ENCODE measurements at places on chromosomes 5 and 9.

GRCh38 chr9:18829873-18830272 lies 203.1 kb downstream of the SAXO1 start:
- no peak for DNase-seq

- no peak for DNase-seq
Observed at GRCh38 chr5:37873988-37874387, 34.1 kb upstream of the GDNF start.

GRCh38 chr9:95025213-95026147 lies 292.0 kb downstream of the FANCC start:
- DNase-seq, result peak; percentile 78

DNA sequence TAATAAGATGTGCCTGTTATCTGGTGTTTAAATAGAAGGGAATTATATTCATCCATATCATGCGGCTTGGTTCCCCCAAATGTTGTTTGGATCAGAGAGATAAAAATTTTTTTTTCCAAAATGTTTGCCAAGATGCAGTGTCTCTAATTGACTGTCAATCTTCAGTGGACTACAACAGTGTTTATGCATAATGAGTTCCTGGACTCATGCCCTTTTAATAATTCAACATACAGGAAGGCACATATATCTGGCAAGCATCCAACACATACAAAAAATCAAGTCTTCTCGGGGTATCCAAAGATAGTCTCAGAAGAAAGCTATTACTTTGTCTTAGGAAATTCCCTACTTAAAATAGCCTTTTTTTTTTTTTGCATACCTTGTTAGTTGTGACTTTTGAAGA lies 1534.7 kb downstream of the EFNA5 start:
- peak; percentile 59 for DNase-seq

DNA sequence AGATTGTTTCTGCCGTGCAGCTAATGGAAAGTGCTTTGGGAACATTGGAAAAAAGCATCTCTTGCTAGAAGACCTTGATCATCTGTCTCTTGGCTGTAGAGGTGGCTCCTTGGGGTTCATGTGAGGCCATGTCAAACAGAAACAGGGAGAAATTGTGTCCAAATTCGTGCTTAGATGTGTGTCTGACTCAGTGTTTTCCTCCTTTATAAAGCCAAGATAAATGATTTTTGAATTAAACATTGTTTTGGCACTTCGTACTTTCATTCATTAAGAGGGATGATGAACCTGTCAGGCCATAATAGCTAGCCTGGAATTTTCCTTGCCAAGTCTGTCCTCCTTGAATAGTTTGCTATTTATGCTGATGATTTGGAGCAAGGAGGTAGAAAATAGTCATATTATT lies 143.8 kb downstream of the FBXL7 start:
- no peak for DNase-seq

DNA sequence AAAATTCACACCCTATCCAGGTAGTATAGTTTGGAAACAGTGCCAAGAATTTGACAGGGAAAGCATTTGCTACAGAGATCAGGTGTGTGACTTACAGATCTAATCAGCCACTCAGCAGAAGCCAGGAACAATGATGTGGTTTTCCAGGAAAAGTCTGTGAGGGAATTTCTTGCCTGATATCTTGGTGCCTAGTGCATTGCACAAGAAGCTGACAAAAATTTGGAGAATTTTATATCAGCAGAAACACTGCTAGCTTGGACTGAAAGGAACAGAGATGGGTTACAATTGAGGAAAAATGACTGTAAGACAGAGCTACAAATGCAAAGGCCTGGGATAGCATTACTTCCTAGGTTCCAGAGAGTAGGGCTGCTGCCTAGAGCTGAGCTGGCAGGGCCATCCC lies 658.1 kb upstream of the CHD1 start:
- DNase-seq, result peak; percentile 3

DNA sequence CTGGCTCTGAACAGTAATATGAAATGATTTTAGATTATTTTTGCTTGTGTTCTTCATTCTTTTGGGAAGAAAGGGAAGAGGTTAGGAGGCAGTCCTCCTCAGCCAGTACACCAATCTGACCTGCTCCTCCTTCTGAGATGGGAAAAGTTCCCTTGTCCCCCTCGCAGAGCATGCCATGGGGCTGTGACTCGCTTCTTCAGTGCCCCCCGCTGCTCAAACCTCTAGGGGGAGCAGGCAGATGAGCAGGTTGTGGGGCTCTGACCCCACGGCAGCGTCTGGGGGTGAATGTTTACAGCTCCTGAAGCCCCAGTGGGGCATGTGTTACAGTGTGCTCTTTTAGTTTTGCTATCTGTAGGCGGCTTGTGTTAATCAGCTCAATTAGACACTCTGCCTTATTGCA lies 50.9 kb upstream of the KLF9 start:
- DNase-seq, result no peak

GRCh38 chr5:134846641-134846960 lies 833 bp downstream of the C5orf24 start:
- peak; percentile 35 for DNase-seq

DNA sequence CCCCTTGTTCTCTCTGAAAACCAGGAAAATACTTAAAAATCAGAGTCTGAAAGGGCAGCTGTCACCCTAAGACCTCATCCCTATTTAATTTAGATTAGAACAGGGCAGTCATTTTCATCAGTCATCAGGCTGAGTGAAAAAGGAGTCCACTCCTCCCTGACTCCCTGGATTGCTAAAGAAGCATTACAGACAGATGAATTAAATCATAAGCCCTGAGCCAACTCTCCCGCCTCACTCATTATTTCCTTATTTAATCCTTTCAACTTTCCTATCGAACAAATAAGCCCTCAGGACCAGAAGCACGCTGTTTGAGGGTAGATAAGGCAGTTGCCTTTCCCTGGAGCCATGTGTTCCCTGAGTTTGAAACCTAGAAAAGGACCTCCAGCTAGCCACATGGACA lies 201.9 kb upstream of the ANKRD55 start:
- no peak for DNase-seq

GRCh38 chr5:157050050-157050449 lies 8.9 kb downstream of the HAVCR1 start:
- no peak for DNase-seq

DNA sequence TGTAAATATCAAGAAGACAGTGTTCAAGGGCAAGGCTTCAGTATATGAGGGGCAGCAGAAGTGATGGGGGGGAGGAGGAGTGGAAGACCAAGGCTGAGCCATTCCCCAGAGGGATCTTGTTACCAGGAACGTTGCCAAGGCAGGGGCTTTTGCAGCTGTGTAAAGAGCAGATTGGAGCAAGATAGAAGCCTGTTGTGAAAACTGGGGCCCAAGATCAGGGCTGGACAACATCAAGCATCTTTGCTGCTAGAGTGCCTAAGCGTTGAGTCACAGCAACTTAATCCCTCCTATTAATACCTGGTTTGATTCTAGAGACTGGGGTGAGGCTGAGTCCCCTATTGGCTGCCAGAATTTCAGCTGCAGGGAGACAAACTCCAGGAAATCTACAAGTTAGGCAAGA lies 18.4 kb upstream of the ERCC6L2 start:
- DNase-seq, result peak; percentile 78

GRCh38 chr9:121750715-121751623 lies 99.5 kb downstream of the DAB2IP start:
- DNase-seq, result peak; percentile 57

GRCh38 chr5:5421149-5421960 lies 1.1 kb upstream of the ICE1 start:
- peak; percentile 19 for DNase-seq

- DNase-seq, result no peak
Observed at GRCh38 chr5:147406636-147407035, 103.2 kb downstream of the DPYSL3 start.

- no peak for DNase-seq
Observed at GRCh38 chr5:34790069-34790468, 48.9 kb upstream of the TTC23L start.

- peak; percentile 34 for DNase-seq
Observed at GRCh38 chr9:92740446-92740961, 24.1 kb downstream of the BICD2 start.
